ENCODE measurements at places on chromosomes 4 and X.

DNA sequence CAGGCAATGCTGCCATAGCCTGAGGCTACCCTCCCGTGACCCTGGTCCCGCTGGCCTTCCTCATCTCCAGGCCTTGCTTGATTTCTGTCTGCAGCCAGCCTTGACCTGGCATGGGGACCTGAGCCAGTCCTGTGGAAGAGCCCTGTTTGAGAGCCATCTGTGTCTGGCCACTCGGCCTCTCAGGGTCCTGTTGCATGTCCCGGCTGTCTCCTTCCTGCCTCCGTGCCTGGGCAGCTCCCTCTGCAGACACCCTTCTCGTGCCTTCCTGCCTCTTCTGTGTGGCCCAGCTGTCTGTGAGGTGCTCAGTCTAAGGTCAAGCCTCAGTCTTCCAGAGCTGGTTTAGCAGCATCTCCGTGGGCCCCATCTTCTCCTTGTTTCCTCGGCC, 108.4 kb downstream of the SORCS2 start:
- DNase-seq = no peak

DNA sequence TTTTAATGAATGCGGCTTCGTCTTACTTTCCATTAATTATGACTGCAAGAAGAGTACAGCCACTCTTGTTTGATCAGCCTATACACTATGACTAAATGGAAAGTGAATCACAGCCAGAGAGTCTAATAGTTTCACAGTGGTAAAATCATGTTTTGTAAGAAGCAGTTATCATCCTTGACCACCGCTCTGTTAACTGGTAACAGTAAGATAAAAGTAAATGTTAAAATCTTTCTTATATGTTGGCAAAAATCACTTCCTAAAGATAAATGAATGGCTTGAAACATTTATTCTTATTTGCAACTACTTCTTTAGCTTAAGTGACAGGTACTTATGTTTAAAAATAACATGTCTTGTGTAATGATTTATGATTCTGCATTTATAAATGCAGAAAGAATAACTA, 13.2 kb downstream of the GALNT7 start:
- DNase-seq = no peak

DNA sequence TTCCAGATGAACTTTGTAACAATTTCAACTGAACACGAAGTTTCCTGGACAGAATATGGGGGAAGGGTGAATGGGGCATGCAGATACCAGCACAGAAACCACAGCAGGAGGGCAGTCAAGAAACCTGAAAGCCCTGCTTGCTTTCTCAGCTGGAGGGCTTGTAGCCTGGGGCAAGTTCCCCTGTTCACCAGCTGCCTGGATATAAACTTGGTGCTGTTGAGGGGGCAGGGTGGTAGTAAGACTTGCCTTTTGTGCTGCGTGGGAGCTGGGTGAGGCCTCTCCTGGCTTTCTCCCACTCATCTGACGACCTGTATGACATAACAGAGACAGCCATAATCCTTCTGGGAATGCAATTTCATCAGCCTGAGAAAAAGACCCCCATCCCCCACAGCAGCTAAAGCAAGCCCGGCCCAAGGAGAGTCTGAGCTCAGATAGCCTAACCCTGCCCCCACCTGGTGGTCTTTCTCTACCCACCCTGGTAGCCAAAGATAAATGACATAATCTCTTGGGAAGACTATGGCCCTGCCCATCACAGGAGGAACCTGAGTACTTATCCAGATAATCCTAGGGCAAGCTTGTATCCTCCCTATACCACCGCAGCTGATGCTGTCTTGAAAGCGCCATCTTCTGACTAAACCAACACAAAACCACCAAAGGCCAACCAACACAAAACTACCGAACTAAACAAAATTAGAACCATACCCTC, 234.3 kb downstream of the LAS1L start:
- DNase-seq = no peak

GRCh38 chr4:113588895-113589668, 172.5 kb downstream of the CAMK2D start:
- no peak for DNase-seq

GRCh38 chr4:24488399-24489164, 95.8 kb downstream of the DHX15 start:
- DNase-seq = peak; percentile 52

- DNase-seq = no peak
Observed at GRCh38 chr4:11724731-11725130, 296.0 kb upstream of the HS3ST1 start.
